ENCODE measurements at places on chromosomes 13 and 19. TPM values are rescaled to one million over a fixed set of nuclear protein-coding genes. Genes with fewer than 3 reads are reported as not detected.

CNN1 gene
- not detected for total RNA-seq

GPR42 gene
- total RNA-seq: not detected

EFNB2 gene
- 16.9 TPM for total RNA-seq

PROZ gene
- not detected for total RNA-seq

PRTN3 gene
- not detected for total RNA-seq

BBC3 gene
- total RNA-seq: 8.6 TPM

PSG6 gene
- not detected for total RNA-seq

CCDC8 gene
- total RNA-seq: not detected

ZNF560 gene
- total RNA-seq: not detected

HSPB6 gene
- 0.71 TPM for total RNA-seq

ZNF14 gene
- total RNA-seq: 3.1 TPM

ZNF700 gene
- total RNA-seq: 11.7 TPM

CAPN12 gene
- total RNA-seq: 14.7 TPM

FOSB gene
- total RNA-seq: 23.8 TPM

LGALS14 gene
- total RNA-seq: not detected

URAD gene
- total RNA-seq: not detected

APOC4 gene
- total RNA-seq: not detected

ACER1 gene
- total RNA-seq: not detected

FFAR1 gene
- total RNA-seq: not detected

GPR4 gene
- total RNA-seq: not detected

PABPC3 gene
- 0.28 TPM for total RNA-seq

BRME1 gene
- 1.0 TPM for total RNA-seq

CYP4F22 gene
- total RNA-seq: not detected

SHISA7 gene
- total RNA-seq: not detected

GIPC3 gene
- not detected for total RNA-seq

DIRAS1 gene
- total RNA-seq: 0.17 TPM

ZNF229 gene
- total RNA-seq: 4.2 TPM

TLE2 gene
- 9.3 TPM for total RNA-seq

OR4F17 gene
- 4.0 TPM for total RNA-seq

ZNF177 gene
- total RNA-seq: 2.2 TPM

PSG1 gene
- total RNA-seq: not detected
